NCI-H187 (cell line): ENCODE measurements at places on chromosomes 16 and 17.

DNA sequence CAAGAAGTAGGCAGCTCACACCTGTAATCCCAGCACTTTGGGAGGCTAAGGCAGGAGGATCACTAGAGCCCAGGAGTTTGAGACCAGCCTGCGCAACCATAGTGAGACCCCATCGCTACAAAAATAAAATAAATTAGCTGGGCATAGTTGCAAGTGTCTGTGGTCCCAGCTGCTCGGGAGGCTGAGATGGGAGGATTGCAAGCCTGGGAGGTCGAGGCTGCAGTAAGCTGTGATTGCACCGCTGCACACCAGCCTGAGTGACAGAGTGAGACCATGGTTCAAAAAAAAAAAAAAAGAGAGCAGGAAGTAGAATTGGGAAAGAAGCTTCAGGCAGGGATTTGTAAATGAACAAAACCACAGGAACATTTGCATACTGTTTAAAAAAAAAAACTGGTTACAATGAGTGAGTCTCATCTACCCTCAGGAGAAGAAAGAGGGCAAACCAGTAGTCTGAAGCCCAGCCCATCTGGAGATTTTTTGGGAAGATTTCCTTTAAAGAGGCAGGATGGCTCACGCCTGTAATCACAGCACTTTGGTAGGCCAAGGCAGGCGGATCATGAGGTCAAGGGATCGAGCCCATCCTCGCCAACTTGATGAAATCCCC lies 7.9 kb downstream of the MPV17L start:
- no peak for DNase-seq

- DNase-seq: no peak
Measured at GRCh38 chr16:86521236-86522197, 11.2 kb downstream of the FOXF1 start.

GRCh38 chr16:28495098-28495793 lies 803 bp downstream of the APOBR start:
- DNase-seq: no peak

DNA sequence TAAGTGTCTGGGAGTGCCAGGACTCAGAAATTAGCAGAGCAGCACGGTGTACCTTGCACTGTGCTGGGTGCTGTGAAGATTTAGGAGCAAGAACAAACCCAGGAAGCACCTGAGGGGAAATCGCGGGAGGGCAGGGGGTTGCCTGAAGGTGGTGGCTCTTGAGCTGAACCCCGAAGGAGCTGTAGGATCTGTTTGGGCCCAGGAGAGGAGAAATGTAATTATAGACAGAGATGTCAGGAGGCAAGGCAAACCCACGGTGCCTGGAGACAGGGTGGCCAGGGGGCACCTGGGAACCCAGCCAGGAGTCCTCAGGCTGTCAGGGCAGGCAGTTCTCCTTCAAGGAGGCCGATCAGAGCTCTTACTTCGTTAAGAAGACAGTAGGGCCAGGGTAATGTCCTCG lies 109.1 kb downstream of the C16orf78 start:
- DNase-seq: no peak

DNA sequence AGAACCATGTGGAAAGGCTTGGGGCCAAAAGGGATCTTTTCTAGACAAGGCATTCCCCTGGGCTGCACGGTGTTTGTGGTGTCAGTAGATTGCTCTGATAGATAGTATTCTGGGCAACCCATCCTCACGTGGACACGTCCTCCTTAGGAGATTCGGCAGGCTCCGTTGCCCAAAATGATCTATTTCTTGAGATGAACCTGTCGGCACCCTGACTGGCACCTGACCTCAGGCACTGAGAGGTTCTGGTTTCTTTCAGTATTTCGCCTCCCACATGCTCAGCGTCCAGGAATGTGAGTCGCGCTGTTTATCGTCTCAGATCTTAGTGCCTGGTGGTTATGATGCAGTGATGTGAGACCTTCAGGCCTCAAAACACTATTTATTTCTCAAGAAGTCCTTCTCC lies 89.7 kb downstream of the MARCHF10 start:
- DNase-seq: no peak

DNA sequence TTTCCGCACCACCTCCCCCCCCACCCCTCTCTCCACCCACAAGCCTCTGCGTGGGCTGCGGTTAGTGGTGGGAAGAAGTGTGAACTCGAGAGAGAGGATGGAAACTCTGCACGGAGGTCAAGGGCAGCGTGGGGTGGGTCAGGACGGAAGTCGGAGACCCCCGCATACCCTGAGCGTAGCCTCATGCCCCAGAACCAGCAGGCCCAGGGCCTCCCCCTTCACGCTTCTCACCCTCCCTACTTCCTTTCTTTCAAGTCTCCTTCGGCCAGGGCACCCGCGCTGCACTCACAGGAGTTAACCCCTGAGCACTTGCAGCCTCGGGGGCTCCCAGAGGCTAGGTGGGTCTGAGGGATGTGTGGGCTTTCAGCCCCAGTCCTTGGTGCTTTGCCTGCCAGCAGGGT lies 9.2 kb downstream of the TBKBP1 start:
- DNase-seq: no peak

- DNase-seq: no peak
Measured at GRCh38 chr16:23014592-23014991, 134.7 kb downstream of the USP31 start.

DNA sequence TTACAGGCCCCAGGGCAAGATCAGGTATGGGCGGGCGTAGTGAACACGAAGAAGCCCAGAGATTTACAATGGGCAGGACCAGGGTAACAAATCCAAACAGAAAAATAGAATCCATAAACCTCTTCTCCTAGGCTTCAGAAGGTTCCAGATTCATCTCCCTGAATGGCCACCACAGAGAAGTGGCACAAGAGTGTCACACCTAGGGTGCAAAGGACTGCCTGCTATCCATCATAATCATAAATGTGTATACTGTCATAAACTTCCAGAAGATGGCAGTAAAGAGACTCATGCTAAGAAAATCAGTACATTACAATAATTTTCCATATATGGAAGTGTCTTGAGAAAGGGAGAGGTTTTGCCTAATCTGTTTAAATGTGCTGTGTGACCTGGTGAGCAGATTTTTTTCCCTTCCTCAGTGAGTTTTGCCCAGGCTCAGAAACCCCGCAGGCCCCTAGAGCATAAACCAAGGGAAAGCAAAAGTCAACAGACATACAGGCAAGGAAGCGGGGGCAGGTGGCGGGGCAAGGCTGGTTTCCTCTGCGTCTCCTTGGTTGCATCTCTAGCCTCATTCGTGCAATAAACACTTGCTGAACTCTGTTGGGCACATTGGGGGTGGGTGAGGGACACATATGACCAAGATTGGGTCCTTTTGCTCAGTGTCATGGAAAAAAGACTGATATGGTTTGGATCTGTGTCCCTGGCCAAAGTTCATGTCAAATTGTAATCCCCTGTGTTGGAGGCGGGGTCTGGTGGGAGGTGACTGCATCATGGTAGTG lies 92.0 kb upstream of the CDH5 start:
- no peak for DNase-seq

- DNase-seq: no peak
Measured at GRCh38 chr16:27924411-27925118, 138.9 kb downstream of the GSG1L start.

DNA sequence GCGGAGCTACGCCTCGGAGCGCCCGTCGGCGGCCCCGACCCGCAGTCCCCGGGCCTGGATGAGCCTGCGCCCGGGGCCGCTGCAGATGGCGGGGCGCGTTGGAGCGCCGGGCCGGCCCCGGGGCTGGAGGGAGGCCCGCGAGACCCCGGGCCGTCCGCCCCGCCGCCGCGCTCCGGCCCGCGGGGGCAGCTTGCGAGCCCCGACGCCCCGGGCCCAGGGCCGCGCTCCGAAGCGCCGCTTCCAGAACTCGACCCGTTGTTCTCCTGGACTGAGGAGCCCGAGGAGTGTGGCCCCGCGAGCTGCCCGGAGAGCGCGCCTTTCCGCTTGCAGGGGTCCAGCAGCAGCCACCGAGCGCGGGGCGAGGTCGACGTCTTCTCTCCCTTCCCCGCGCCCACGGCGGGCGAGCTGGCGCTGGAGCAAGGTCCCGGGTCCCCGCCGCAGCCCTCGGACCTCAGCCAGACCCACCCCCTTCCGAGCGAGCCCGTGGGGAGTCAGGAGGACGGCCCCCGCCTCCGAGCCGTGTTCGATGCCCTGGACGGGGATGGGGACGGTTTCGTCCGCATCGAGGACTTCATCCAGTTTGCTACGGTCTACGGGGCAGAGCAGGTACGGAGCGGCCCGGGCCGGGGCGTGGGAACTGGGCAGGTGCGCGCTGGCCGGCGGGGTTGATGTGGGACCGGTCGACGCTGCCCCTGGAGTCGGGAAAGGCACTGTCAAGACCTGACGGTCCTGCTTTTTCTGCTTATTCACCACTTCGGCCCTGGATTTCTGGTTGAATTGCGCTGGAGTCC lies 861 bp downstream of the RAB11FIP3 start:
- no peak for DNase-seq

DNA sequence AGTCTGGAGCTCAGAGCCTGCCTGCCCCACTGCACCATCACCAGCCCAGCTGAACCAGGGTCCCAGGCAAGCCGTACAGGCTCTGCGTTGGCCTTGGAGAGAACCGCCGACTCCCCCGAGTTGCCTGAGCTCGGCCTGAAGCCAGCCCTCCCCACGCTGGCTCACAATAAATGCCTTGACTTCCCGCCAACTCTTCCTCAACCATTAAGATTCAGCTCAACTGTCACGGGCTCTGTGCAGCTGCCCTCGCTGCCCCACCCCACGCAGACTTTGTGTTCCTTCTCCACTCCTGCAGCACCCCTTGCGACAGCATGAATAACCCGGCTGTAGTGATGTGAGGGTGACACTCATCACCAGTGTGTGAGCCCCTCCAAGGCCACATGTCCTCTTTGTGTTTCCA lies 4.8 kb upstream of the QPRT start:
- no peak for DNase-seq

GRCh38 chr17:56678249-56679114 lies 85.0 kb downstream of the NOG start:
- DNase-seq: no peak

- no peak for DNase-seq
Measured at GRCh38 chr16:11202260-11203091, 53.5 kb downstream of the SOCS1 start.

DNA sequence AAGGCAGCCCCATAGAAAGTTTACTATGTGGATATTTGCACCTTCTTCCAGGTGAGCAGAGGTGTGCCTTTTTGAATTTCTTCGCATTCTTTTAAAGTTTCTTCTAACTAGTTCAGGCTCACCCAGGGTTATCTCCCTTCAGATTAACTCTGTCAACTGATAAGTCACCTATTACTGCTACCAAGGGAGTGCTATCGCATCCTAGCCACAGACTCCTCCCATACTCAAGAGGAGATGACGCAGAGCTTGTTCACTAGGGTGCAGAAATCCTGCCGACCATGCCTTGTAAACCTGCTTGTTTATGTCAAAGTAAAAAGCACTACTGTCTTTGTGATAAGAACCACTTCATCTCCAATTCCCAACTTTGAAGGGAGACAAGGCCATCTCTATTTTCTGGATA lies 390.1 kb downstream of the RBFOX1 start:
- DNase-seq: no peak

DNA sequence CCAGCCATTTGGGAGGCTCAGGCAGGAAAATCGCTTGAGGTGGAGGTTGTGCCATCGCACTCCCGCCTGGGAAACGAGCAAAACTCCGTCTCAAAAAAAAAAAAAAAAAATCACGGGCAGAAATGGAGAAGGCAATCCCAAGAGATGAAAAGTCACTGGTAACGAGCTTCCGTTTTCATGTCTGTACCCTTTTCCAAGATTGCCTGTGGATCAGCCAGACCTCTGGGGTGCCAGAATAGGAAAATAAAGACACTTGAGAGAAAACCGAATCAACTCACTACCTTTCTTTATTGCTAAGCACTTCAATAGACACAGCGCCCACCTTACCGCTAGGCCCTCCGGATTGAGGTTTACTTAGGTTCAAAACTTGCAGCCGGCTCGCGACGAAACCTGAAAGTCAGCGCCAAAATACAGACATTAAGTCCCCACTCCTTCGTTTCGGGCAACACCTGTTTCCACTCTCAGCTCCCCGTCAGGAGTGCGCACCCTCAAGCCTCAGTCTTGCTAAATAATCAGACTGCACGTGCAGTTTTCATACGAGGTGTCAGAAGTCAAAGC lies 970 bp upstream of the TRAF7 start:
- no peak for DNase-seq

- no peak for DNase-seq
Measured at GRCh38 chr17:2689411-2690164, 22.0 kb downstream of the CLUH start.

- no peak for DNase-seq
Measured at GRCh38 chr17:77882040-77882439, 76.5 kb upstream of the TNRC6C start.

DNA sequence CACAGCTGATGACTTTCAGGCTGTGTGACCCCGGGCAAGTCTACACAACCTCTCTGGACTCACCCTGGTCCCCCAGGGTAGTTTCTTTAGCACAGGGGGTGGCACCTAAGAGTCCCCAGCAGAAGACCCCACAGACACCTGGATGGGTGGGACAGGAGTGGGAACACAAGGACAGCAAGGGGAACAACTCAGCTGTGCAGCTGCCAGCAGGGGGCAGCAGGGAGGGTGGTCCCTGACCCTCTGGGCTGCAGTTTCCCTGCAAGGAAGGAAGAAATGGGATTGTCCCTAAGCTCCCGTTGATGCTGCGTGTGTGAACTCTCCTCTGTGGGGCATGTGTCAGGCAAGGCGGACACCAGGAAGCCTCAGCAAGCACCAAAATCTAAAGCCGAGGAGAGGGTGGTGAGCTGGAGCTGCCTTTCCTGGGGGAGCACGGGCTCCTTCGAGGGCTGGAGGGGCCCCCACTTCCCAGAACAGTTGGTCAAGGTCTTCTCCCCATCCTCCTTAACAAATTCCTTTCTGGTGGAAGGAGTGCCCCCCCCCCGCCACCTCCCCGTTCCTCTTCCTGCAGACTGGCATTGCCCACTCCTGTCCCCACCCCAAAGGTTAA lies 24.1 kb upstream of the CDH5 start:
- no peak for DNase-seq

- peak; percentile 95 for DNase-seq
Measured at GRCh38 chr16:3234857-3235561, at the start of gene ZNF200. Gene ZNF200 (minus strand): TSS chr16:3235158. CDS start chr16:3233755, 1,403 bp downstream.

DNA sequence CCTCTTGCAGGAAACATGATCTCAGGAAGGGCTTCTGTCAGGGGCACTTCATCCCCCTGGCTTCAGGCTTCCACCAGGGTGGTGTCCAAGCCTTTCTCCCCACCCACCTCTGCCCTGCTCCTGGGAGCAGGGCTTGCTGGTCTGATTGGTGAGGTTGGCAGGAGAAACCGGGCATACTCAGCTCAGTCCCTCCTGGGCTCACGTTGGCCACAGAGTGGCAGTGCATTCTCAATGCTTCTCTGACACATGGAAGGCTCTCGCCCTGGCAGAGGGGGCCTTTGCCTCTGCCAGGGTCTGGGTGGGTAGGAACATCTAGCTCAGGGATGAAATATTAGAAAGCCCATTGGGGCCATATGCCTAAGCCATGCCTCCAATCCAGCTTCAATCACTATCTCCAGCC lies 142.8 kb downstream of the AXIN2 start:
- no peak for DNase-seq
